ENCODE measurements at places on chromosomes 11 and 22. TPM values are rescaled to one million over a fixed set of nuclear protein-coding genes. Genes with fewer than 3 reads are reported as not detected.

DNA sequence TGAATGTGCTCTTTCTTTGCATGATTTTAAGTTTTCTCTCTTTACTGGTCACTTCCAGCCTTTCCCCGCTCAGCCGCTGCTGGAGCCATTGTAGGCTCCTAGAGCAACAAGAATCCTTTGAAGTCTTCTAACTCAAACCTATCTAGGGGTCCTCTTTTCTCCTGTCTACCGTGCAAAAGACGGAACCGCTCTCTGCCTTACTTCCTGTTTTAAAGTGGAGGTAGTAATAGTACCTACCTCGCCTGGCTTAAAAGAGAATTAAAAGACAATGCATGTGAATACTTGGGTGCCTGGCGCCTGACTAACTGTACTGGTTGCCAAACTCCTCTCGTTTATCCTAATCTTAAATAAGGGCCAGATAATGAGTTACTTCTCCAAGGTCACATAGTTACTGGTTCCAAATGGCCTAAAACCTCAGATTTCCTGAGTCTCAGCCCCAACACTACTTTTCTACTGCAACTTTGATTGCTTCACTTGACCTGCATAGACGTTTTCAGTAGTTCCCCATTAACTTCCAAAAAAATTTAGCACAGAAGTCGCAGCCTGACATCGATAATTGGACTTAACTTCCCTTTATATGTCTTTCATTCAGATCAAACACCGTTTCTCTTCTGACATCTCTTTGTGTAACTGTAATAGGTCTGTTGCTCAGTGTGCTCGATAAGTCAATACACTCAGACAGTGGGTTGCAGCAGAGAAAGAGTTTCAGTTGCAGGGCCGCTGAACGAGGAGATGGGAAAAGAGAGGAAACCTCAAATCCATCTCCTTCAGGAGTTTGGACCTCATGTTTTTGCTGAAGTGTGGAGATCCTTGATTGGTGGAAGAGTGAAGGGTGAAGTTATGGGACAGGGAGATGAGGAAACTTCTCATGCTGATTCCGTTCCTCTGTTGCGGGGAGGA lies 891 bp downstream of the SAMM50 start:
- H3K4me3 ChIP-seq: peak overlapping the region; percentile 96
- DNase-seq: no peak
- H3K4me1 ChIP-seq: peaks cover 5% of the 10 kb centered on the region
- H3K27ac ChIP-seq: peak overlapping the region; percentile 92
- H3K36me3 ChIP-seq: no peaks in the 10 kb centered on the region

FXYD6 gene
- 37.0 TPM for polyA plus RNA-seq

- no peaks in the 10 kb centered on the region for H3K36me3 ChIP-seq
- H3K4me1 ChIP-seq: no peaks in the 10 kb centered on the region
- DNase-seq: no peak
- H3K27ac ChIP-seq: no peak overlapping the region
- H3K4me3 ChIP-seq: no peak overlapping the region
- H3K27me3 ChIP-seq: no peaks in the 10 kb centered on the region
These were observed 17.6 kb upstream of the PPFIA1 start for GRCh38 chr11:70252844-70253243.

DNA sequence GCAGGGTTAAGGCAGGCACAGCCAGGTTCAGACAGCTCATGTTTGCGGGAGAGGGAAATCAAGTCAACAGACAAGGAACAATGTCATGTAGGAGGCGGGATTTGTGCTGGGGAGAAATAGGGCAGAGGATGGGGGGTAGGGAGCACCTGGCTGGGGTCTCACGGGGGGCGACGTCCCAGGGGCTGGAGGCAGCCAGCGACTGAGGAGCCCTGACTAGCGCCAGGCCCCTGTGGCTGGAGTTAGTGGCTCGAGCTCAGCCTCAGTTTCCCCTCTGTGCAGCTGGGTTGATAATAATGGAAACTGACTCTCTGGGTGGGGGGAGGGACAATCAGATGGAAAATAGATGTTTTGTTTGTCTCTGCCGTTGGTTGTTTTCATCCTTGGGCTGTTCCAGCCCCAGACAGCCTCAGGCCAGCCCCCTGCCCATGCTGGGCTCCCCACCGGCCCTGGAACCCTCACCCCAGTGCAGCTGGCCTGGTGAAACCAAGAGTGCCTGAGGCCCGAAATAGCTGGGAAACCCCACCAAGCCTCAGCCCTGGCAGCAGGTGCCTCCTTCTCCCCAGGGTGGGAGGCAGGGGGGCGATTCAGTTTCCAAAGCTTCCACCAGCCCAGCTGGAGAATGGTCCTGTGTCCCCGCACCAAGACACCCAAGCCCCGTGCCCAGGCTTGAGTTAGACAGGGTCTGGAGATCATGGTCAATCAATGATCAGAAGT lies 44.1 kb downstream of the IGLL5 start:
- no peak overlapping the region for H3K27ac ChIP-seq
- H3K4me3 ChIP-seq: no peak overlapping the region
- H3K4me1 ChIP-seq: no peaks in the 10 kb centered on the region
- H3K36me3 ChIP-seq: no peaks in the 10 kb centered on the region
- no peaks in the 10 kb centered on the region for H3K27me3 ChIP-seq
- no peak for DNase-seq

DNA sequence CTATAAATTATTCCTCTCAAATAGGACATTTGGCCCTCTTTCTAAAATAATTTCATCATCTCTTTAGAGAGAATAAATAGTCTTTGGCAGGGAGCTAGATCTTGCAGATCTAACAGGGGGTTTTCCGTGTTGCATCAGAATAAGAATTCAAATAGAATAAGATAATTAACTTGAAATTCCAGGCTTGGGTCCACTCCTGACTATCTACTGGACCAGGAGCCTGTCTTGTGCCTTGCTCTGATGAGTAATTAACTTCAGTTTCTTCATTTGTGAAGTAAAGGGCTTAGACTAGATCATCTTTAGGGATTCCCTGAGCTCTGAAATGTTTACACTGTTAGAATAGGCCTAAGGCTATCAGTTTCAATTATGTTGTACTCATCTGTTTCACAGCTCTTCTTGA lies 23.5 kb upstream of the TMEM123 start:
- no peak overlapping the region for H3K4me3 ChIP-seq
- DNase-seq: no peak
- no peaks in the 10 kb centered on the region for H3K36me3 ChIP-seq
- H3K27me3 ChIP-seq: no peaks in the 10 kb centered on the region
- no peaks in the 10 kb centered on the region for H3K4me1 ChIP-seq
